ENCODE measurements at places on chromosomes 3 and 15. TPM values are rescaled to one million over a fixed set of nuclear protein-coding genes. Genes with fewer than 3 reads are reported as not detected.

GRCh38 chr3:107133891-107134290, 243.3 kb upstream of the CCDC54 start:
- no peaks in the 10 kb centered on the region for H3K27me3 ChIP-seq
- no peak overlapping the region for H3K27ac ChIP-seq
- no peak for DNase-seq
- H3K4me3 ChIP-seq = no peak overlapping the region
- H3K4me1 ChIP-seq = no peaks in the 10 kb centered on the region

DNA sequence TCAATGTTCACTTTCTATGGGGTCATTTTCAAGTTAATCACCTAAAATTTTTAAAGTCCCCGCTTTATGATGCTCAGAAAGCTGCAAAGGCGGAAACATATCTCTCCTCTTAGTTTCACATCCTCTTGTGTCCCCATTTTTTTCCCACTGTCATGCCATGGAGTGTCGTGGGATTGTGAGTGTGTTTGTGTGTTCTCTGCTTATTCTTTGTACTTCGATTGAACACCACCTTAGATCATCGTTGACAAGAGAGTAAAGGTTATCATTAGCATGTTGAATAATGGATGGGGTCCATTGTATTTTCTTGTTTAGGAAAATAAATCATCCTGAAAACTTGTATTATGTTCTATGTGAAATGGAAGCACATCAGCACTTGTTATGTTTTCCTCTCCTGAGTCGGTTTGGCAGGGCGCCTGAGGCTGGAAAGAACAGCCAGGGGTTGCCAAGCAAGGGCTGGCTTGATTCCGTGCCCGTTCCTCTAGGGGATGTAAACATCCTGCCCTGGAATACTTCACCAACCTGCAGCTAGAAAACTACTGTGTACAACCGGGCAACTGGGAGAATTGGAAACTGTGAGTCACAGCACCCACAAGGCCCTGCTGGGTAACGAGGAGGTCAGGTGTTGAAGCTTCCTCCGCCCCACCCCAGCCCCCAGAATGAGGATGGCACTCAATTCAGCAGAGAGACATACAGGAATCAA, 67.2 kb downstream of the EIF4E3 start:
- H3K36me3 ChIP-seq = no peaks in the 10 kb centered on the region
- peak overlapping the region; percentile 80 for H3K27ac ChIP-seq
- H3K27me3 ChIP-seq = no peaks in the 10 kb centered on the region
- peaks cover 16% of the 10 kb centered on the region for H3K4me1 ChIP-seq

Gene ADAMTSL3
- 23.7 TPM for total RNA-seq

Gene FEZF2
- not detected for total RNA-seq

Gene CGGBP1
- 52.0 TPM for total RNA-seq
